ENCODE measurements at places on chromosomes 3 and 15.

GRCh38 chr15:89813381-89814111 is 1.1 kb downstream of the ANPEP start:
- DNase-seq: no peak

DNA sequence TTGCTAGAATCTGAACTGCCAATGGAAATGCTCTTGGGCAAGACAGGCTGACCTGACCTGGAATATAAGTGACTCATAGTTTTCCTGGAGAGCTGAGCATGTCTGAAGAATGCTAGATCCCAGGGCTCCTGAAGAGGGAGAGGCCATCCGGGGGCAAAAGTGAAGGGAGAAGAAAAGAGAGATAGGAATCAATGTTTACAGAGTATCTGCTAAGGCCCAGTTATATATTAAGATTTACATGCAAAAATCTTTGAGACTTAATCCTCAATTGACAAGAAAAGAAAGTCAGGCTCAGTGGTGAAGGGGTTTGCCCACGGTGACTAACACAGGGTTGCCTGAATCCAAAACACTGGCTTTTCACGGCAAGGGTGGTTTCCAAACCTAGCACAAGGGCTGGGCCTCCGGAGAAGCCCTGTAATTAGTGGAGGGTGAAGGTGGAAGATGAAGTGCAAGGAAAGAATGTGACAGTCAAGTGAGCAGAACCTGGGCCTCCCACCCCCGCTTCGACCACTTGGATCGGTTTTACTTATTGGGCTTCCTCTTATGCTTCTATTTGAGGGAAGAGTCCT is 91.7 kb upstream of the FGF12 start:
- no peak for DNase-seq

GRCh38 chr3:136547293-136547692 is 204.9 kb downstream of the STAG1 start:
- no peak for DNase-seq

DNA sequence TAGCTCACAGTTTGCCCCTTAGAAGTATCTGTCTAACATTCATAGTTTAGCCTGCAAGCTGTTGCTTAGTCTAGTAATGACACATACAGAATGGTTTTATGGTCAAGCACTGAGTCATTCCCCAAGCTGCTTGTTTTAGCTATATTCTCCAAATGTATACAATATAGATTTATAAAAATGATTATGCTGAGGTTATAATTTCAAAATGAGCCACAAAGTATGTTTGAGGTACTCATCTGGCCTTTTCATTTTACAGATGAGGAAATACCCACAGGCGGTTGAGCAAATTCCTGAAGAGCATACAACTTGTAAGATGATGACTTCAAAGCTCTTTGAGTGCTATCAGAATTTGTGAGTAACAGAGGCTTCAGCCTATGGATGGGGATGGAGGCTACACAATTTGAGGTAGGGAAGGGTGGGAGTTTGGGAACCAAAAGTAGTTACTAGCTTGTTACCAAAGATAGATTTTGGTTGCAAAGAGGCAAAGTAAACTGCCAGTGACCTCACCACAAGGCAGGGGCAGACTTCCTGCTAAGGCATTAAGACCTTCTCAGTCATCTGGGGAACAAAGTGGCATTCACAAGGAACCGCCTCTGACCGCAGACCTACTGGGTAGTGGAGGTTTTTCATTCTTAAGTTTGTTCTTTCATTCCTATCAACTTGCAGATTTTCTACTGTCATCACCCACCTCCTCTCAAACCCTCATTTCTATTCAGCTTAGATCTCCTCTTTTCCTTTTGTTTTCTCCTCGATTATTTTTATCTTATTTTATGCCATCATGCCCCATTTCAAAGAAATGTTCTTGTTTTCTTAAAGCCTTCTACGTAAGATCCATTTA is 257.2 kb upstream of the NECTIN3 start:
- DNase-seq: no peak

DNA sequence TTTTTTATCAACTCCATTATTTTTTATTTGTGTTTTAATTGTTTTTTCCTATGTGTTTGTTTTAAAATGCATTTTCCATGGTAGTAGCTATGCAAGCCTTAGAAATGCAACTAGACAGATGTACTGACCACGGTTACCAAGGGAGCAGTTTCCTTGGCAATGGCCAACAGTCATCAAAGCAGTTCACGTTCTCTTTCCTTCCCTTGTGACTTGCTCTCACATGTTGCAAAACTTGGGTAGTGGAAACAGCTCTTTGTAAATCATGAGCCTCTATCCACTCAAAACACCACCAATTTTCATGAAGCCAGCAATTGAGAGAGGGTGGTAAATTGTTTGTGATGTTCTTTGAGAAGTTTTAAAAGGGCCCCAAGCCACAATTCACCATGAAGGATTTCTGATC is 499.4 kb upstream of the MDFIC2 start:
- DNase-seq: no peak
